ENCODE measurements at places on chromosomes 4 and X.
A peak's percentile ranks its signal among the peaks of the same experiment; 100 is the strongest.

DNA sequence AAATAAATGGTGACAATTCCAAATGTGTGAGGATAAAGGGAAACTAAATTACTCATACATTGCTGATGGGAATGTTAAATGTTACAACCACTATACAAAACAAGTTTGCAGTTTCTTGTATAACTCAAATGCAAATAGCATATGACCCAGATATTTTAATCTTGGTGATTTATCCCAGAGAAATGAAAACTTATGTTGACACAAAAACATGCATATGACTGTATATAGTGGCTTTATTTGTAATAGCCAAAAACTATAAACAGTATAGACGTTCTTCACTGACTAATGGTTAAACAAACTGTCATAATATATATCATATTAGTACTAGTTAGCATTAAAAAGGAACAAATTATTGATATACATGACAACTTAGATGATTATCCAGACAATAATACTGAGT is 619.2 kb downstream of the PDHA2 start:
- no peak for DNase-seq

DNA sequence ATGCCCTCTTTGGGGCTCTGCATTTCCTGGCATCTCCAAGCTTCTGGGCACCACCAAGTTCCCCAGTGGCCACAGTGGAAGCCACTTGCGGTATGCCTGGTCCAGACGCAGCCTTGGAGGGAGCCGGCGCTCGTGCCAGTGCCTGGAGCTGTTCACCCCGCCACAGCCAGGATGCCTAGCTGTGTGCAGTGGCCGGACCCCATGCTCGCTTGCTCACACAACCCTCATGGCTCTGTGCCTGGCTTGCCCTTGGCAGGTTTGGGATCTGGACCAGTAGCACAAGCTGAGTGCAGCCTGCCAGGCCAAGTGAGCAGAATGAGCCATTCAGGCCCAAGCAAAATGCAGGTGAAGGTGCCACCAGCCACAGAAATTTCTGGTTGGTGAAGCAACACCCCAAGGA is 283.5 kb downstream of the EVC2 start:
- no peak for DNase-seq

DNA sequence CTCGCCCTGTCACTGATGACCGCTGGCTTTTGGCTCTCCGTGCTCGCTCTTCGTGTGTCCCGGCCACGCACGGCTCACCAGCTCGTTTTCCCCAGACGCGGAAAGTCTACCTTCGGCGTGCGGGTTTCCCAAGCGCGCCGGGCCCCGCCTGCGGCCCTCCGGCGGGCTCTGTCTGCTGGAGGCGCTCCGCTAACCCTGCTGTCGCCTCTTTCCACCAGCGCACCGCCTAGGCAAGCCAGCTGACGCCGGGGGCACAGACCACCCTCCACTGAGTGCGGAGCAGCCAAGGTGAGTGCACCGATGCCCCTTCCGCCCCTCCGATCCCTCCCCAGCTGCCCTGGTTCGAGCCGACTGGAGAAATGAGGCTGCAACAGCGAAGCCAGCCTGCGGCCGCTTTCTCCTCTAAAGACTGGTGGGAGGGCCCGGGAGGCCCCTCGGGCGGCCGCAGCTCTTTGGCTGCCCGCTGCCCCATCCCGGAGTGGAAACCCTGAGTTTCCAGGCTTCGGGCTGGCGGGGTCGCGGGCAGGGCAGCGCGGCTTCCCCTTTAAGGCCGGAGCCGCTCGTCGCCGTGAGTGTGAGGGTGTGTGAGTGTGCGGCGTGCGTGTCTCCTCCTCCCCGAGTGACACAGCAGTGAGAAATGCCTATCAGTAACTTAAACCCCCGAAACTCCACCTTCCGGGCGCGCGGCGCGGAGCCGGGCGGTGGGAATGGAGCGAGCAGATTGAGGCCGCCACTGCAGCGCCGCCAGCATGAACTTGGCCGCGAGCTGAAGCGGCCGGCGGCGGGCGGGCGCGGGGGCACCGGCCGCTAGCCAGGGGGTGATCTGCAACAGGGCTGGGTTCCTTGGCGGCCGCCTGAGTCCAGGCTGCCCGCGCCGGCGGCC is at the start of gene MAMLD1:
TSS of gene MAMLD1 (plus strand) at position 719 of the 883 bp plus-strand sequence. CDS start 82,200 bp downstream, outside the sequence.
- DNase-seq: peak; percentile 42

DNA sequence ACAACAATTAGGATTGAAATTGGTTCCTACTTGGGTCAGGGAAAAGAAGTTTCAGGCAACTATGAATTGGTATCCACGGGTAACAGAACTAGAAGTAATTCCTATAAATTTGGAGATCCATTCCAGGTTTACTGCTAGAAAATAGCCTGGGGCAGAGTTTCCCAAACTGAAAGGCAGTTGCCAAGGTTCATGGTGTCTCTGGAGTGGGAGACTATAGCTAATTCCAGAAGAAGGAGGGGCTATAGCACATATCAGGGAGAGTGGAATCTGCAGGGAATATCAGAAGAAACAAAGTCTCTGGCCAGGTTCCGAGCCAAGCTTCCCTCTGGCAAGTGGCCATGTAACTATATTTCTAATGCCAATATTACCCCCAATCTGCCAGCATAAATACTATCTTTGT is 166.3 kb downstream of the GALNTL6 start:
- DNase-seq: no peak
